ENCODE measurements at places on chromosomes 2 and 18.

GRCh38 chr2:29579495-29580169 lies 341.8 kb downstream of the ALK start:
- no peak for DNase-seq

DNA sequence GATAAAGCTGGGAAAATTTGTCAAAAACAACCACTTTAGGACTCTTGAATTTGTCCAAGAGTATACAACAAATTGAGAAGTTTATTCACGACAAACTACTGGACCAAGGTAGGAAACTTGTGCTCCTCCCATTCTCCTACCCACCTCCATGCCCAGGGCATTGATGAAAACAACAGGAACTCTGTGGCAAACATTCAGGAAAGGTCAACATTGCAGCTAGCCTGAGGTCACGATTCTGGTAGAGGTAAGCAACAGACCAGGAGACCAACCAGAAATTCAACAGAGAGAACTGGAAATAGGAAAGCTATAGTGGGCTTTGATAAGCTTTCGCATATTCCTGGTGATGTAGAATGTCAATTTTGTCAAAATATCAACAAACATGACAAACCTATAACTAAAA lies 209.1 kb upstream of the CTAGE1 start:
- DNase-seq, result no peak

GRCh38 chr2:128717758-128718710 lies 399.4 kb upstream of the HS6ST1 start:
- no peak for DNase-seq

DNA sequence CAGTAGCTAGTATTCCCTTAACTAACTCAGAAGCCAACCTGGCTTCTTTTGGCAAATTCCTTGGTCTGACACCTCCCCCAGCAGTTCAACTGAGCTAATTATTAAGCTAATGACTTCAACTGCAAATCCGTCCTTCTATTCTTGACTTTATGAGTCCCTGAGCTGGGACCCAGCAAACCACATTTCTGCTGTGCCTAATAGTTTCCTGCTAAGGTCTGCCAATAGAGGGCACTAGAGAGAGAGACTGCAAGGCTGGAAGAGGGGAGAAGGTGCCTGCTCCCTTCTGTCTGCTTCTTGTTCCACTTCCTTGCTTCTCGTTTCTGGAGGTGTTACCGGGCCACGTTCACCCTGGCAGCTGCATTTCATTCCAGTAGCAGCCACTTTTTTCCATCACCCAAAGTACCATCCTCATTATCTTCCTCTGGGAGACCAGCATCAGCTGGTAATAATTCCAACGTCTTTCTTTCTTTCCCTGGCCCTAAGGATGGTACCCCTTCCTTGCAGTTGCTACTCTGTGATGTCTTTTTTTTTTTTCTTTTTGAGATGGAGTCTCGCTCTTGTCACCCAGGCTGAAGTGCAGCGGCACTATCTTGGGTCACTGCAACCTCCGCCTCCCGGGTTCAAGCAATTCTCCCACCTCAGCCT lies 352.0 kb downstream of the TNS1 start:
- peak; percentile 48 for DNase-seq

- DNase-seq, result no peak
Measured at GRCh38 chr2:30886080-30886479, 78.8 kb upstream of the CAPN13 start.

DNA sequence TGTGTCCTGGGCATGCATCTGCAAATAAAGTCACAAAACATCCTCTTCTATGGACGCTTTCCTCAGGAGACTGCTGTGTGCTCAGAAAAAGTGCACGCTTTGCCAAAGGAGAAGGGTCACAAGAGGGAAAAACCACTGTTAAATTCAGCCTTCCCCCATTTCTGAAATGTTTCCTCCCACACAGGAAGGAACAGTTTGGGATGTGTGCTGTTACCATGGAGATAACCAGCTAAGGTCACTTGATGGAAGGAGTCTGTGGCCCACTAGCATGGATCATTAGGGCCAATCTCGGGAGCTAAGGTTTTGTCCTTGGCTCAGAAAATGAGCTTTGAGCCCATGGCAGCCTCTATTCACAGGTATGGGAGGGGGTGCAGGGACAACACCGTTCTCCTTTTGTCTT lies 5.6 kb downstream of the KCNE4 start:
- DNase-seq, result no peak

DNA sequence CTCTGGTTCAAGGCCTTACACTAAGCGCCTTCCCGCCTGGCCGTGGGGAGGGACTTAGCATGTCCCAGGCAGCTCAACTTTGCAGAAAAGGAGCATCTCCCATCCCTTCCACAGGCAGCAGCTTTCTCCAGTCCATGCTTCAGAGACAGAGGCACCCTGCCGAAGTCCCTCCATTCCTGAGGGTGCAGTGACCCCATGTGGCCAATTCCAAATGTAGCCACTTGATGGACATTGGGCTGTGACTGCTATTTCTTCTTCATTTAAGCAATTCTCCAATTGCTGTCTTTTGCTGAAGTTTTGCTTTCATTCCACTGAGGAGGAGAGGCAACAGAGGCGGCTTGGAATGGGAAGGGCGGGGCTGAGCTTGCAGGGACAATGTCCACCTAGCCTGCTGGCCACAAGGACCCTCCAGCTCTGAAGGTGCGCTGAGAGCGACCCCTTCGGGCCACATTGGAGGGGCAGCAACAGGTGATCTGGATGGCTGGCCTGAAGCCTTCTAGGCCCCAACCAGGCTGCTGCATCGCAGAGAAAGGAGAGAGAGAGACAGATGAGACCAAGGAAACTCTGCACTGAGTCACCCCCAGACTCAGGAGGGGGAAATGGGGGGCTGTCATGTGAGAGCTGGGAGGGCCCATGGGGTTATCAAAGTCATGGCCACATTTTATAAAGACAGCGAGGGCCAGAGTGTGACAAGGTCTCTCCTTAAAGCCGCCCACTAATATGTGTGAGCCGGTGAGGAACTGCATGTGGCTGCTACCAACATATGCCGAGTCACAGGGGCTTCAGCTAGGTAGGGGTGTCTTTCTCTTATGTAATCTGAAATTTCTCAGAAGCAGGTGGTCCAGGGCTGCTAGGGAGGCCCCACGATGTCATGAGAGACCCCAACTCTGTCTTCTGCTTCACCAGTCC lies 61.3 kb downstream of the LONRF2 start:
- DNase-seq, result peak; percentile 51

- DNase-seq, result no peak
Measured at GRCh38 chr2:239595726-239596125, 194.9 kb upstream of the HDAC4 start.

GRCh38 chr2:153433403-153433802 lies 45.2 kb downstream of the RPRM start:
- no peak for DNase-seq

DNA sequence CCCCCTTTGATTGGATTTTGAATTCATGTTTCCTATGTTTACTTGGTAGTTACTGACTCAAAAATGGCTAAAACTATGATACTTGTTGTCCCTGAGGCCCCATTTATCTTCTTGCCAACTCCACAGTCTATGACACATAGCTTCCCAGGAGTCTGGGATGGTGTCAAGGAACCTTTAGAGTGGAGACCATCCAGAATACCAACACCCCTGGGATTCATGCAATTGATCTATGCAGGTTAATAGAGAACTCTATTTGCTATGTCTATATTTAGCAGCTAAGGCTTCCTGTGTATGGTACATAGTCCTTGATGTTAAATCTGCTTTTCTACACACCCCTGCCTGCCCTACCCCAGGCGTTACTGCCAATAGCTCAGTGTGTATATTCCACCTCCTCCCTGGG lies 218.5 kb upstream of the HDAC4 start:
- DNase-seq, result no peak

- no peak for DNase-seq
Measured at GRCh38 chr2:71720596-71721361, 267.4 kb downstream of the DYSF start.

DNA sequence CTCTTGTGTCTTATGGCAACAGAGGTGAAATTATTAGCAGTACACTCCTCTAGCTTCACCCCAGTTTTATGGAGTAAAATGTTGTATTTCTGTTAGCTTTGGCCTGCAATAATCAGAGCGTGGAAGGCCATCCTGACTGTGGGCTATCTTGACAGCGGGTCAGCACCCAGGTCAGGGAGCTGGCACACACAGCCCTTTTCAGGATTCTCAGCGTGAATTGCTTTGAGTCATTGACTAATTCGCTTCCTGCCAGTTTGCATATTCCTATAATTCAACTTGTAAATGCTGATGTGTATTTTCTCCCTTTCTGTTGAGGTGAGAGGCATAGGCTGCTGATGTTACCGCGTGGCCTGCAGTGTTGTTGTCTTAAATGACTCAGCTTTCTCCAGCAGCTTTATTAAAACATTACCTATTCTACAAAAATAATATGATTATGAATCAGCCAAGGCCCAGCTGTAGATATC lies 109.6 kb upstream of the EML6 start:
- DNase-seq, result no peak

GRCh38 chr2:173221937-173222594 lies 132.6 kb upstream of the CDCA7 start:
- DNase-seq, result no peak

GRCh38 chr2:201882353-201883090 lies 76.2 kb downstream of the CDK15 start:
- no peak for DNase-seq

DNA sequence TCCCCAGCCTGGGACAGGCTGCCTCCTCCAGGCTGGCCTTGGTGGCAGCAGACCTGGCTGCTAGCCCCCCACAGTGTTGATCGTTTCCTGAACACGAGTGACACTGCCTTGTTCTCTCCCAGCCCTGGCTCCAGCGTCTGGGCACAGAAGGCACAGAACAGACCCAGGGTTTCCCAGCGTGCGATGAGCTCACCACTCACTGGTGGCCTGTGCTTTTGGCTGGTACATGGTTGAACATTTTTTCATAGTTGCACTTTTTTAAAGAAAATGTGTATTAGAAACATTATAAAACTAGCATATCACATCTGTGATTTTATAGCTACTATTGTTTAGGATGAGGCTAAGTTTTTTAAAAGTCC lies 40.9 kb downstream of the SCTR start:
- DNase-seq, result no peak

- DNase-seq, result no peak
Measured at GRCh38 chr2:1415501-1415900, 2.2 kb downstream of the TPO start.

DNA sequence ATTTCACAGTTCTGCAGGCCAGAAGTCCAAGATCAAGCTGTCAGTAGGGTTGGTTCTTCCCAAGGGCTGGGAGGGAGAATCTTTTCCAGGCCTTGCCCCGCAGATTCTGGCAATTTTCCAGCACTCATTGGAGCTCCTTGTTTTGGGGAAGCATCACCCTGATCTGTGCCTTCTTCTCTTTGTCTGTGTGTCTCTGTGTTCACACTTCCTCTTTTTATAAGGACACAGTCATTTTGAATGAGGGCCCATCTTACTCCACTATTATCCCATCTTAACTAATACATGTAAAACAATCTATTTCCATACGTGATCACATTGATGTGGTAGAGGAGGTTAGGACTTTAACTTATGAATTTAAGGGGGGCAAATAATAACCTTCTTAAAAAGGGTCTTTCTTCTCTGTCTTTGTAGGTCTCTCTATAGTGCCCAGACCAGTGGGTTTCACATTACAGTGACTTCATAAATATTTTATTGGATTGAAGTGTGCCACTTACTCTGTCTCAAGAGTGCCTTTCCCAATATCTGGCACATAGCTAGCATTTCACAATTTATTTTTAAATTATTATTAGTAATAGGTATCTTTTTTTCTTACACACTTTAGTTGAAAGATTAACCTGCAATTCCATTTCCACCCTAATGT lies 68.9 kb upstream of the CBLN2 start:
- no peak for DNase-seq

DNA sequence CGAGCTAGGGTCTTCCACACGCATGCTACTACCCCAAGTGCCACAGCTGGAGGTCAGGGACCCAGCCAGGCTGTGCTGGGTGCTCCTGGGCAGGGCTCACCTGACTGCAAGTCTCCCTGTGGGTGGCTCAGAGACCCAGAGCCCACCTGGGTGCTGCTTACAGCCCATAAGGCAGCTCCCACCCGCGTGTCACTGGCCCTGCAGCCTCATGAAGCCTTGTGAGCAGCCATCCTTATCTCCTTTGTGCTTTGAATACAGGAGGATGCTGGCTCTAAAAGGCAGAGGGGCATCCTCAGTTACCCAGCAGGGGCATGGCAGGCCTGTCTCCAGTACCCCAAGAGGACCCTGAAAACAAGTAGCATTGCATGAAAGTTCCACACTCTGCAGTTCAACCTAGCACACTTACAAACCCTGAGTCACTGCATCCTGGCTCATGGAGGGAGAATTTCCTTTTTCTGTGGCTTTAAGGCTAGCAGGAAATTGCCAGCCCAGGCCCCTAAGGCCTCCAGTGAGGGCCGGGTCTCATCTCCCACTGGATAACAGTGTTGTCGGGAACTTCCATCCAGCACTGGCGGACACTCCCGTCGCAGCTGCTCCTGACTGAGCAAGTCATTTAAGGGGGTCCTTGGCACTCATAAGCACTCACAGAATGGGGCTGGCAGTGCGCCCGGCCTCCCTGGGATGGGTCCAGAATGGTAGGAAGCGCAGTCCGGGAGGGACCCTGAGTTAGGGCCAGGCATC lies 137.1 kb downstream of the RPIA start:
- no peak for DNase-seq

GRCh38 chr18:76390452-76391035 lies 104.5 kb downstream of the ZNF516 start:
- no peak for DNase-seq

DNA sequence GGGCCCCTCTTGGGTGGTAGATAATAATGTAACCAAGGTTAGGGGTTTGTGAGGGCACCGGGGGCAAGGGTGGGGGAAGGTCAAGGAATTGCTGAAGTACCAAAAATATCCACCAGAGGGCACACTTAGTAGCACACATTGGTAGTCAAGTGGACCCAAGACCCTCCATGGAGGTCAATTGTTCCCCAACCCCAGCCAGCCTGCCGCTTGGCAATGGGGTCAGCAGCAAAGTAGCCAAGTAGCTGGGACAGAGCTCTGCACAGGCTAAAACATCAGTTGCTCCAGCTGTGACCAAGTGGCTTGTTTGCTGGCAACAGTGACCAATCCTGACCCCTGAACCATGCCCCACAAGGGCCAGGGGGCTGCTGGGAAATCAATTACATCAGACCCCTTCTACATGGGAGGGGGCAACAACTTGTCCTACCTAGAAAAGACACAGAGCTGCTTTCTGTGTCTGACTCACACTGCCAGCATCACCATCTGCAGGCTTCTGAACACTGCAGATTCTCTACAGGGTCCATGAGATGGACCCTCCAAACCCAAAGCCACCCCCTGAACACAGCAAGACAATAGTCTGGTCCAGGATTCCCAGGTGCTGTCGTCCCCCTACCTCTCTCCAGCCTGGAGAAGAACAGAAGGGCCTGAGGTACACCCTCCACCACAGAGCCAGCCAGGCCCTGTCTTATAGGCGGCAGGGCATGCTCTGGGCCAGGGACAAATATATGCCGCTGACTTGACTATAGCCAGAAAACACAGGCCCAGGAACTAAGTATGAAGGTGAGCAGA lies 76.0 kb downstream of the EMX1 start:
- DNase-seq, result peak; percentile 72

- no peak for DNase-seq
Measured at GRCh38 chr18:58359218-58359617, 269.7 kb downstream of the ALPK2 start.
